ENCODE measurements at places on chromosomes 2 and 18.

DNA sequence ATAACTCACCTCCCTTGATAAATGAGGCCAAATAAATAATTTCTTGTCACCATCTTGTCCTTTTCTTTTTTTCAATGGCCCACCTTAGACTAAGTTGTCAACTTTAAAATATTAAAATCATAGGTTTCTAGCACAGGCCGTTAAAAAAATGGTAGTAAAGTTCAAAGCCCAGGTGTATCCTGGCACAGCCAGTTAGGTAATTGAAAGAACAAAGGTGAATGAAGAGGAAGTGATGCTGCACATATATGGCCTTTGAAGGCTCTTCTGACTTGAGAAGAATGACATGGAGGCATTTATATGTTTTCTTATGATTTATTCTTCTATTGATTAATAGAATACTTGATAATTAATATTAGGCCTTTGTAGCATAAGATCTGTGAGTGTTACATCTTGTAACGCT is 208.7 kb downstream of the PTPRM start:
- DNase-seq: no peak

- no peak for DNase-seq
Observed at GRCh38 chr2:105325389-105325963, 4.1 kb downstream of the TGFBRAP1 start.

- DNase-seq: no peak
Observed at GRCh38 chr2:98514096-98514639, 69.5 kb downstream of the INPP4A start.

DNA sequence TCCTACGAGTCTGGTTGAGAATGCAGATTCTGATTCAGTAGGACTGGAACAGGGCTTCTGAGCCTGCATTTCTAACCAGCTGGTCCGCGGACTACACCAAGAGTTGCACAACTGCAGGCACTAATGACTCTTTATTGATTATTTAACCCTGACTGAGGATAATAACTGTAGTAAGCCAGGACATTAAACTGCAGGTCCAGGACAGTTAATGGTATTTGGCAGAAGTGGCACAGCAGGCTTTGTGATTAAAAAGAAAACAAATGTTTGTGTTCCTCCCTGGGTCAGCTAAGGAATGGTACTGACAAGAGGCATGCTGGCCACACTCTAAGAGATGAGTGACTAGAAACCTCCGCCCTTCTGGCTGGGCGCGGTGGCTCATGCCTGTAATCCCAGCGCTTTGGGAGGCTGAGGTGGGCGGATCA is 59.4 kb downstream of the ALPK2 start:
- DNase-seq: no peak

GRCh38 chr18:45444040-45444439 is 171.2 kb upstream of the SLC14A2 start:
- no peak for DNase-seq

DNA sequence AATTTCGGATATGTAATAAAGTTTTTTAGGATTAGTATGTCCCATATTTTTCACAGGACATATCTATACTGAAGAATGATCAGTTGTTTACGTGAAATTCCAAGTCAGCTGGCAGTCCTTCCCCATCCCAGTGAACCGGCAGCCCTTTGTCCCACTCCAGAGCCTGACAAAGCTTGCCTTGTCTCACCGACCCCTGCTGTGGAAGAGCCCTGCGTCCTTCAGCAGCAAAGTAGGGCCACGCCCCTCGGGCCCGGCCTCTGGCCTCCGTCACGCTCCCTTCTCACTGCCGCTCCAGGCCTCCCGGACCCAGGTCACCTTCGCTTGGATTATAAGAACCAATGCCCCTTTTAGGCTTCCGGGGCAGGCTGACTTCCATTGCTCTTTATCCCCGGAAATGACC is 89.8 kb upstream of the TGIF1 start:
- DNase-seq: no peak

GRCh38 chr2:112623913-112624777 is 21.6 kb upstream of the SLC20A1 start:
- no peak for DNase-seq

- DNase-seq: no peak
Observed at GRCh38 chr2:108884619-108885018, 98.0 kb downstream of the CCDC138 start.

DNA sequence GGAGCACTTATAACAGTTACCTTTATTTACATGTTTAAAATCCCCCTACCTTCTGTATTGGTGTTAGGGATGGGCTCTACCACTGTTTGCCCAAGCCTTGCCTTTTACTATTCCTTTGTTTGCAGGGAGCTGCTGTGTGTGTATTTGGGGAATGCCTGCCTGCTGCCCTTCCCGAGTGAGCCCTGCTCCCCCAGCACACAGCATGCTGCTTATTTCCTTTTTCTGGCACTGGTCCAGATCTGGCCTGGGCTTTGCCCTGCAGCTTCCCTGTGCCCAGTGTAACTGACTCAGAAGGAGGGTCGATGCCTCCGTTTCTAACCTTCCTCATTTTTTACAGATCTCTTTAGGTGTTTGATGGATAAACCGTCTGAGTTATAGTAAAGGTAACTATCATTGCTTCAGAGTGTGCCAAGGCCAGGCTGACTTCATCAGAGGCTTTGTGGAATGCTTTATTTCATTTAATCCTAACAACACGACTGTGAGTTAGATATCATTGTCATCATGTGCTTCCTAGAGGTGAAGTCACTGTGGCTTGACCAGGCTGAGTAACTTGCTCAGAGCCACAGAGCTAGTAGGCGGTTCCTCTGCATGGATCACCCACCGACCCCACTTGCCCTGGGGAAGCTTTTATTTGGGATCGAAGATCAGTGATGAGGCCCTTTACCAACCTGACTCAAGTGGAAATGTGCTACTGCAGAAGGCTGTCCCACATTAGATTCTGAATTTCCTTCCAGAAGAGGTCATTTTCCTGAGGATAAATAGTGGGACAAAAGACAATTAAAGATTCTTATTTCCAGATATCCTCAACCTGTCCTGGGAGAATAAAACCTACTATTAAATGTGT is 238.8 kb downstream of the ZNF407 start:
- no peak for DNase-seq

- DNase-seq: no peak
Observed at GRCh38 chr18:62736077-62736855, 20.9 kb downstream of the PHLPP1 start.

DNA sequence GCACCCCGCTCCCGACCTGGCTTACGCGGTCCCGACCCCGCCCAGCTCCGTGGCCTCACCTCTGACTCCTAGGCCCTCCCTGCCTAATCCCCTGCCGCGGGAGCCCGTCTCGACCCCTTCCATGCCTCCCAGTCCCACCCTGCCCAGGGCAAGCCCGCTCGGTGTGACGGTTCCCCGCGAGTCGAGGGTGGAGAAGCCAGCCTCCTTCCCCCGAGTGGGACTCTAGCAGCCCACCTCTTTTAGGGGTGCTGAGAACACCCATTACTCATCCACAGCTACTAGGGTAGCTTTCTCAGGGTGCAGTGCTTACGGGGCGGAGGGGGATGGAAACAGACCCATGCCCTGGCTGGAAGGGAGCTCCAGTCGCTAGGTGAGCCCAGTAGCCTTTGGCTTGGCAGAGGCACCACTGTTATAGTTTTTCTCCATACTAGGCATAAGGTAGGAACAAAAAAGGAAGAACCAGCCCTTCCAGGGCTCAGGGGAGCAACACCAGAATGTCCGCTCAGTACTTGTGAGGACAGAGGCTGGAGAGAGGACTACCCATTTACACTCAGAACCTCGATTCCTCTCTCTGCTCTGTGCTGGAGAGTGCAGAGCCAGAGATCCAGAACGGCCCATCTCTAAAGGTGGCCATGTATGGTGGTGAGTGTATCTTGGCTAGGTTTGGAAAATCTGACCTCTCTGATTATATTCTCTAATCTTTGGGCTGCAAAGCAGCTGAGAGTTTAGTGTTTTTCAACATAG is 606 bp downstream of the AGBL5 start:
- DNase-seq: no peak

DNA sequence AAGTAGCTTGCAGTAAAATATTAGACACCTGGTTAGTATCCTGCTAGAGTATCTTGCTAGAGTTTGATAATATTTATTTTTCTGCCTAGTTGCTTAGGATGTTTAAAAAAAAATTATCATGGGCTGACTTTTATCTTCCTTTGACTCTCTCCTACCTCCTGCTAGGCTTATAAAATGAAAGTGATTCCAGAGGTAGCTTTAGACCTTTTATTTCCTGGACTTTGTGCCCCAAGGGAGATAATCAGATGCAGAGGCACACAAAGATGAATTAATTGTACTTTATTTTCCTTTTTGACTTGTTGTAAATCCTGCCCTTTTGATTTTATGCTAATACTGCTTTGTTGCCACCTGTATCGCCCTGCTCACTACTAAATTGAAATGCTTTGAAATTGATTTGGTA is 130.7 kb downstream of the WDSUB1 start:
- no peak for DNase-seq

DNA sequence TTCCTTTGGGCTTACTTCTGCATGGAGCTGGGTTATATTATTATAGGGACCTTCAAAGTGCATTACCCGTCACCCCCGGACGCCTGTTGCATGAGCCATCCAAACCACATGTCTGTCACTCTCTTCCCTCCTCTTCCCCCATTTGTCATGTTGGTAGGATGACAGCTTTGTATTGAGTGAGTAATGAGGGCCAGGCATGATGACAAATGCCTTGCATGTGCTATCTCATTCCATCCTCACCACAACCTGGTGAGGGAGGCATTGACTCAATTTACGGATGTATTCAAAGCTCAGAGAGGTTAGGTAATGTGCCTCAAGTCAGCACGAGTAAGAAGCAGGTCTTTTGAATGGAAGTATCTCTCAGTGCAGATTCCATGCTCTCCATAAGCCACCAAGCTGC is 510.5 kb upstream of the TNP1 start:
- no peak for DNase-seq

- DNase-seq: no peak
Observed at GRCh38 chr2:207887500-207887899, 117.8 kb upstream of the FZD5 start.

DNA sequence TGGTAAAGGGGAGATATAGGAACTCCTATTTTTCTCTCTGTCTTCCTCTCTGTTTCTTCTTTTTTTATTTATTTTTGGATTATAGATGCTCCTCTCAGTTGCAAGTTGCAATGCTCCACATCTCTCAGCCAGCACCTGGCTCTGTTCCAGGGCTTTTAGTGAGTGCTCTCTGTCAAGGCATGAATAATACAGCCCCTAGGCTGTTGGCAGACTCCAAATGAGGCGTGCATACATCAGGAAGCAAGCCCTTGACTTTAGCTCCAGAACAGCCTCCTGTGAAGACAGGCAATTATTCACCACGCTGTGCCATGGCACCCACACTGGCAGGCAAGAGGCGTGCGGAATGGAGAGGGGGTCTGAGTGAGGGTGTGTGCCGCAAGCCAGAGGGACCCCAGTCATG is 228.1 kb upstream of the PXDN start:
- DNase-seq: no peak

GRCh38 chr18:76866666-76867065 is 44.3 kb downstream of the ZNF236 start:
- no peak for DNase-seq

GRCh38 chr2:238391042-238391689 is 35.6 kb upstream of the ASB1 start:
- DNase-seq: no peak

DNA sequence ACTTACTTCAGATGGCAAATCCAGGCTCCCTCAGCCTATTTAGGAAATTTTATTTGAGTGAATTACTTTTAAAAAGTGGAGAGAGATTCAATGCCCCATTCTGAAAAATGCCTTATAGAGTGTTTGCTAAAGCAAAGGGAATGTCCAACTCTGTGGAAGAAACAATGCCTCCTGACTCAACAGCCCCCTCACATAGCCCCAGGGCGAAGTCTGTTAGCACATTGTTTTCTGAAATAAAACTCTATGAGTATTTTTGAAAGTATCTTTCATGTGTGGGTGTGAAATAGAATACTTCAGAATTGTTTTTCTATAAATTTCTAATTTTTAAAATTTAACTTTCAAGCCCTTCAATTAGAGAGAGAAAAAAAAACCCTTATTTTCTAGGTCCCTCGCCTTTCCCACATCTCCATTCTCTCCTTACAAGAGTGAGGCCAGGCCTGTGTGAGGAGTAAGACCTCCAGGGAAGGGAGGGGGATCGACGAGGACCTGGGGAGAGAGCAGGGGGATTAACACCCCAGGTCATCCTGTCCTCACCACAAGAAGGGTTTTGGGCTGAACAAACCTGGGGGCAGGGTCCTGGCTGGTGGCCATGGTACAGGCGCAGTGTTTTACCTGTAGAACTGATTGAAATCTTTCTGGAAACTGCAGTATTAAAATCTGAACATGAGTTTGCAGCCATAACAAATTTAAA is 141.4 kb downstream of the SNTG2 start:
- no peak for DNase-seq

GRCh38 chr2:107525406-107525805 is 301.3 kb upstream of the RGPD4 start:
- no peak for DNase-seq

- no peak for DNase-seq
Observed at GRCh38 chr2:39875182-39875913, 96.3 kb upstream of the THUMPD2 start.

GRCh38 chr2:112636605-112637288 is 9.0 kb upstream of the SLC20A1 start:
- no peak for DNase-seq

DNA sequence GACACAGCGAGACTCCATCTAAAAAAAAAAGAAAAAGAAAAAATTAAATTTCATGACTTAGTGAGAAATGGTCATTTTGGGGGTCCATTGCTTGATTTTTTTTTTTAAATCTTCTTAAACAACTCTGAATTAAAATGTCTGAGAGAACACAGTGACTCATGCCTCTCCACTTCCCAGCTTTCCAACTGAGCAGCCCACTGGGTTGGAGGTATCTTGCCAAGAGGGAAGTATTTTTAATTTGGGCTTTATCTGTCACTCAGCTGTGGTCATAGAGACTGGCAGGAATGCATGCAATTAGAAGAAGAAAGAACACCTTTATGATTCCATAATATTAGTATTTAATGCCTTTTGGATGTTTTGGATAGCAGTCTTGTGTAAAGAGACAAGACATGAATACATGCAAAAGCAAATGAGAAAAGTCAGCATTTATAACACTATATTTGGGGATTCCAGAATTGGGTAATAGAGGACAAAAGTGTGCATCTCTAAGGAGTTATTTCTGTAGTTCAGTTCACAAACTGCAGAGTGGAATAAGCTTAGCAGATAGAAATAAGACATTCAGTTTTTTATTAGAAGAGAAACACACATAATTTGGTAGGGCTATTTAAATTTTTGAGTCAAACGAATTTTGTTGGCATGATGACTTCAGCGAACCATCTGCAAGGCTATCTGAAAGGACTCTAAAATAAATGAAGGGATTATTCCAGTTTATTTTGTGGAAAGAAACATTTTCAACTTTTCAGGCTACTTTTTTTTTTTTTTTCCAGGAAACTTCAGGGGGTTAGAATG is 254.8 kb downstream of the TGIF1 start:
- DNase-seq: no peak

DNA sequence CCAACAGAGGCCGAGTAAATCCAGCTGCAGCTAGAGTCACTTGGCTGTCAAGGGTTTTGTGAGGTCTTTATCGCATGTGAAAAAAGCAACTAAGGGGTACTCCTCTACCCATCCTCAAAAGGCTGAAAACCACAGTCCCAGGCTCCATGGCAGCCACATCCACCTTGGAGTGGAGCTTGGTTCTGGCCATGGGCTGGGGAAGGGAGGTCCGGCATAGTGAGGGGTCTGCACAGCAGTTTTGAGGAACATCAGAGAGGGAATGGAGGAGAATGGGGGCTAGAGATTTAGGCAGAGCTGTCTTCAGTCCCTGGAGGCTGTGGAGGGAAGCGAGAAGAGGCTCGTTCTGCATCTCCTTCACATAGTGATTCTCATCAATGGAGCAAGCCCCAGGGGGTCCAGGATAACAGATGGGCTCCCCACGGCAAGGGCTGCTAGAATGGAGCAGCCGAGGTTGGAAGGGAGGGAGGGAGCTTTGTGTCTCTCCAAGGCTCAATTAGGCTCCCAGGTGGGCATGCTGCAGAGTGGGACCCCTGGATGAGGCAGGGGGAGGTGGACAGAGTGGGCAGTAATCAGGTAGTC is 21.0 kb downstream of the MROH2A start:
- no peak for DNase-seq
